ENCODE measurements at places on chromosomes 3 and 15.
A peak's percentile ranks its signal among the peaks of the same experiment; 100 is the strongest.

GRCh38 chr3:194606941-194607340 lies 26.3 kb downstream of the TMEM44 start:
- no peak for DNase-seq

GRCh38 chr15:47908486-47908885 lies 191.2 kb downstream of the SEMA6D start:
- no peak for DNase-seq

- DNase-seq, result no peak
Measured at GRCh38 chr3:138197058-138197457, 10.0 kb downstream of the ARMC8 start.

- DNase-seq, result no peak
Measured at GRCh38 chr3:189042832-189043231, 128.9 kb upstream of the TPRG1 start.

- no peak for DNase-seq
Measured at GRCh38 chr3:167372138-167372537, 8.0 kb downstream of the ZBBX start.

DNA sequence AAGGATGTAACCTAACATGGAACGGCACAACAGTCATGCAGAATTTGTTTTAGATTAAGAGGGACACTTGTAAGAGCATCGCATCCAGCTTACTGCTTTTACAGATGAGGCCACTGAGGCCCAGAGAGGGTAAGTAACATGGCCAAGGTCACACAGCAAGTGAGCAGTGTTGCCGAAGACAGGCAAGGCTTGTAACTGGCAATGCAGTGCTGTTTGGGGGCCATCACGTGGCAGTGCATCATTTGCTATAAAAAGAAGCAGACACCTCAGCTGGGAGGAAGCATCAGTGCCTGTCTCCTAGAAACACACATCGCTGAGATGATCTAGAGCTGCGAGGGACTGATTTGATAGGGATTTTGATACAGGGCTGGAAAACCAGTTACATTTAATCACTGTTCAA lies 108.2 kb upstream of the PROK2 start:
- no peak for DNase-seq

DNA sequence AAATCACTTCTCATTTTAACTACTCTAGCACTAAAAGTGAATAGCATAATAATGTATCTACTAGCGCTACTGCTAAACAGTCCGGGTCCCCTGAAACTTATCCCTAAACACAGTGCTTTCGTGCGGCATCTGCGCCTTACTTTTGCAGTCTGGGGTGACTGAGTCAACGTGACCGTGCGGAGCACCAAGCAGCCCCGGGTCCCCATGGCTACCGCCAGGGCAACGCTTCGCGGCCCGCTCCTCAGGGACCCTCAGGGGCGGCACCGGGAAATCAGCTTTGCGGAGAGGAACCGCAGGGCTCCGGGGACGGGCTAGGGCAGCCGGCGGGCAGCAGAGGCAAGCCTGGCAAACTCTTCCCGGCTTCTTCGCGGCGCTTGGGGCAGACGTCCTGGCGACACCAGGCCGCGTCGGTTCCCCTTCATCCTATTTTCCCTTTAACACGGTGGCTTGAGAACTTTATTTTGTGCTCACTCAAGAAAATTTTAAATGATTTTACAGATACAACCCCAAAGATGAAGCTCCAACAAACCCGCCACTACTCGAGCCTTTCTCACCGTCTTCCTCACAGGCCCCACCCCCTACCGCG lies 757 bp upstream of the DIPK2A start:
- DNase-seq, result no peak

GRCh38 chr15:77075528-77075927 lies 4.6 kb upstream of the TSPAN3 start:
- DNase-seq, result no peak

GRCh38 chr3:181739628-181740027 lies 27.9 kb downstream of the SOX2 start:
- no peak for DNase-seq

GRCh38 chr3:107024551-107025026 lies 352.6 kb upstream of the CCDC54 start:
- no peak for DNase-seq

- DNase-seq, result peak; percentile 44
Measured at GRCh38 chr3:112143251-112143650, 10.2 kb upstream of the GCSAM start.

DNA sequence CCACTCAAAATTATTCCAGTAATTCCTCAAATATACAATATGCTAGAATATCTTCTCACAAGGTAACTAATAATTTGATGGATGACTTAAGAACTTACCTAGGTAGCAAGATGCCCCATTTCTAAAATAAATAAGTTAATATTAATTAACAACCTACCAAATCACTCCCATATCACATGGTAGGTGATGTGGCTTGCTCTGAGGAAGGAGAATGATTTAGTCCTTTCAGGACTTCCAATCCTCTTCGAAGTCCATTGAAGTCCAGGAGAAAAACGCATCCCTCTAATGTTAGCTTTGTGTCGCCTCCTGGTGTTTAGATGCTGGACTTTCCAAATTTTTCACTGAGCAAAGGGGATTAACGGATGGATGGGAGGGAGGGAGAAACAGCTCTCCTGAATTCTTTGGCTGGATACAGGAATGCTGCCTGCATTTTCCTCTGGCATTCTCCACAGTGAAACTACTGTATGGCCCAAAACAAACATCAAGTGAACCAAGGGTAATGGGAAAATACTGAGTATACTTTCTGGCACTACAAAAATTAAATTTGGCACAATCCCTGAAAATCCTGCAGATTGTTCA lies 58.6 kb downstream of the PRICKLE2 start:
- DNase-seq, result no peak
